ENCODE measurements at places on chromosomes 7 and 10.

DNA sequence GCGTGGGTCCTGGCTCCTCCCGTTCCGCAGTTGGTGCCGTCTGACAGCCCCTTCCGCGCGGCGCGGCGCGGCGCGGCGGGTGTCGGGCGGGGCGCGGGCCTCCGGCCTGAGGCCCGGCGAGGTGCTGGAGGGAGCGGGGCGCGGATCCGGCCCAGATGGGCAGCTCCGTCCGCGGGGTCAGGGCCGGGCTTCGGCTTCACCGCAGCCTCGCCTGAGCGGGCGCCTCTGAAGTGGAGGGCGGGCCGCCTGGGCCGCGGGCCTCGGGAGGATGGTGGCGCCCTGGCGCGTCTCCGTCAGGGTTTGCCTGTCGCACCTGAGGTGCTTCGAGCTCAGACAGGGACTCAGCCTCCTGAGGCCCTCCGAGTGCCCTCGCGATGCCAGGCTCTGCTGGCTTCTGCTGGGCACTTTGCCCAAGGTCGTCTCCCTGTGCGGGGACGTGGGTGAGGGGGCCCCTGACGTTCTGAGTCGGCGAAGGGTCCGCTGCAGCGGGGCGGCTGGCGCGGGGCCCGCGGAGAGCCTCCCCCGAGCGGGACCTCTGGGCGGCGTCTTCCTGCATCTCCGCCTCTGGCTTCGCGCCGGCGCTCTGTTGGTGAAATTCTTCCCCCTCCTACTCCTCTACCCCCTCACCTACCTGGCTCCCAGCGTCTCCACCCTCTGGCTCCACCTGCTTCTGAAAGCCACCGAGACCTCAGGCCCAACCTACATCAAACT is 473 bp downstream of the ADCK2 start:
- peak; percentile 56 for DNase-seq

- no peak for DNase-seq
Observed at GRCh38 chr10:101229266-101230182, at the start of gene LBX1. Gene LBX1 (minus strand): TSS chr10:101229463. CDS start chr10:101228815, 648 bp downstream.

- DNase-seq: no peak
Observed at GRCh38 chr10:75440271-75440793, 8.9 kb downstream of the LRMDA start.

DNA sequence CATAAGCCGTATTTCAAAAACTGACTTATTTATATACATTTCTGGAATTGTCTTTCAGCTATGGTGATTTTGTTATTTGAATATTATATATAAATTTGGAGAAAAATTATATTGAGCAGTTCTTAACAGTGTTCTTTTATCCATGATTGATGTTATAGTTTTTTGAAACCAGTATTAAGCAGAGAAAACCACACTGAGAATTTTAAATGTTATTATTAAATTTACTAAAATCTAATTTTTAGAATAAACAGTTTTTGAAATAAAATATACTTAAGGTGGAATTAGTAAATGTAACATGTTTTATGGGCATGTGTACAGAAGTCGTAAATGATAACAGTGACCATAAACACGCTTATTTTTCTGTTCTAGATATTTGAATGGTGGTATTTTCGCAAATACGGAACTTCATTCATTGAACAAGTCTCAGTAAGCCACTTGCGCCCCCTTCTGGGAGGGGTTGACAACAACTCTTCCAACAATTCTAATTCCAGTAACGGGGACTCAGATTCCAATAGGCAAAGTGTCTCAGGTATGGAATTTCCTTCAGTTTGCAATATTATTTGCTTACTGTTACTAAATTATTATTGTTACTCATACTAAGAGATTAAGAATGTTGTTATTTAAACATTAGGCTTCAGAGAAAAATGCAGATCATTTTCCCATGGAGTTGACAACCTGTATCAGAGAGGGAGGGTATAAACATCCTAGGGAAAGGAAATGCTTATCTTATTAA is 166.1 kb downstream of the ST7 start:
- DNase-seq: peak; percentile 71

DNA sequence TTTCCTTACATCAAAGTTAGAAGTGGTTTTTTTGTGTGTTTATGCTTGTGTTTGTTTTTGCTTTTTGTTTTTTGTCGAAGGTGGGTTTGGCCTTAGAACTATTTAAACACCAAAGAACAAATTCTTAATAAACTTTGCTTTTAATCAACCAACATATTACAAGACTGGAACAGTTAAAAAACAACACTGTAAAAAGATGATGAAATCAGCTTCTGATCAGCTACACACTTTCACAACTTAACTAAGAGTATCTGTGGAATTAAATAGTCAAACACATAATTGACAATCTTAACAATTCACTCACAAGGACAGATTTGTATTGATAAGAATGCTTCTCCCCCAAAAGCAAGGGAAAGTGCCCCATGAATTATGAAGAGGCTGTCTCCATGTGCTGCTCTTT is 58.8 kb downstream of the MRPL32 start:
- no peak for DNase-seq

DNA sequence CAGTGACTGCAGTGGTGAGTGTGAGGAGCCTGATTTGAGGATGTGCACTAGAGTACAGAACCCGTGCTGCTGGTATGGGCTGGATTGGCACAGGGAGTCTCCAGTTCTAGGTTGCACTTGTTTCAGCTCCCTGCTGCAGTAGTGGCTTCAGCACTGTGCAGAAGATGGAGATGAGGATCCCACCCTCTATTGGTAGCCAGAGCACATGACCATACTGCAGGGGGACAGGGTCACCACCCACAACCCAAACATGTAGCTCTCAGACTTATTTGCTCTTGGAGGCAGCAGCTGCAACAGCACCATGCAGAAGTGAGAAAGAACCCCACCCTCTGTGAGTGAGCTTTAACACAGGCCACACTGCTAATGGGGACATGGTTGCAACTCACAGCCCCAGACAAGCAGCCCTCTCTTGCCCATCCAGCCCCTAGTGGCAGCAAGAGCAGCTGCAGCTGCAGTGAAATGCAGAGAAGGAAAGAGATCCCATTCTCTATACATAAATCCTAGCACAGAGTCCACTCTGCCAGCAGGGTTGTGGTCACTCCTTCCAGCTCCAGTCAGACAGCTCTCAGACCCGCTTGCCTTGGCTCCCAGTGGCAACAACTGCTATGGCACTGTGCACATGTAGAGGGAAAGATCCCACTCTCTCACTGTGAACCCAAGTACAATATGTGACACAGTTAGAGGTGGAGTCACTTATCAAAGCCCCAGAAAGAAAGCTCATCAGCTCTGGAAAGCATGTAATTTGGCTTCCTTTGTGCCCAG is 51.4 kb upstream of the SCIN start:
- no peak for DNase-seq

- DNase-seq: no peak
Observed at GRCh38 chr10:88642963-88643362, 21.3 kb upstream of the LIPF start.

DNA sequence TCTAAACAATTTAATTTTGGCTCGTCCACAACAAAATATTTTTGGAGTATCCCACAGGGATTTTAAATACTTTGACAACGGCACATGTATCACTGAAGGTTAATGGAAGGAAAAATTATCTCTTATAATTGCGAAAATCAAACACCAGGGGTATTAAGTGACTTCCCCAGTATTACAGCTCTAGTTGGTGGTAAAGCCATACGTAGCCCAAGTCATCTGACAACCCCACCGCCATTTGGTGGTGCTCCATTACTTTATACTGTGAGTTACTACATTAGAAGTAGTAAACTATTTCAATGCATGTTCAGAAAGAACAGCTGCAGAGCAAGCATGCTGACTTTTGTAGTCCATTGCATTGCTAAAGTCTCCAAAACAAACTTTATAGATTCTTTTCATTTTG is 179.7 kb downstream of the HGF start:
- no peak for DNase-seq

DNA sequence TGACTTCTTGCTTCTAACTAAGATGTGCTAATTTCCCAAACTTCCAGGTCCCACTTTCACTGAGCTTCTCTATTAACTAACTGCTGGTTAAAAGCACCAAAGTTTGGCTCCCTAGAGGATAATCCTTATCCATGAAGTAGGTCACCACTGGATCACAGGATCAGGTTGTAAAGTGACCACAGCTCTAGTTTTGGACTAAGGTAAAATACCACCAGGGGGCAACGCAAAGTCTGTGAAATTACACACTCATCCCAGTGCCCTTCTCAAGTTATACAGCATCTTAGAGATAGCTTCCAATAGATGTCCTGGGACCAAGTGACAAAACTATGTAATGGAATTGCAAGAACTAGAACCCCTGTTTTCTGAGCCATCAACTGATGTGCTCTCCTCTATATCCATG is 116.4 kb upstream of the ASAH2 start:
- DNase-seq: no peak

GRCh38 chr7:116630932-116631671 is 40.9 kb upstream of the MET start:
- no peak for DNase-seq

All from DND-41 (cell line).